Anterior cingulate cortex (tissue), 58 donors: ENCODE measurements at places on chromosomes 4 and X.

GRCh38 chr4:21411086-21411485, 537.5 kb downstream of the KCNIP4 start:
- no peak for DNase-seq

DNA sequence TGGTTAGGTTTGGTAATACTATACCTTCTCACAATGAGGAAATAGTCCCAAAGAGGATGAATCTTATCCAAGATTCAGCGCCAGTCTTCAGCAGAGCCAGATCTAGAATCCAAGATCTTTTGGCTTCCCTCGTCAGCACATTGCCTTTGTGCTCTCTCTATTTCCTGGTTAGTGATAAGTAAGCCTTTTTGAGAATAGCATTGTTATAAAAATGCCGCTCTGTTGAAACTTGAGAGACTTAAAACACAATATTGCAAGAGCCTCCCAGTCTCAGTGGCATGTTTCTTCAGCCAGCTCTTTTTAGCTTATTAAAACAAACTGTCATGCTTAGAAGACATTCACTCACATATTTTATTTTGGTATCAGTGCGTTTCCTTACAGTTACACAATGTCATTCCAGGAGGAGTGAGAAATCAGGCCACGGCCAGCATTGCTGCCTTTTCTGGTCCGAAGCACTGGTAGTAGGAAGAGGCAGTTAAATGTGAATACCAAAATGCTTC, 141.4 kb downstream of the KLHL8 start:
- no peak for DNase-seq

GRCh38 chr4:39369301-39369700, 3.1 kb upstream of the RFC1 start:
- no peak for DNase-seq

- DNase-seq = peak; percentile 0
Observed at GRCh38 chrX:138191998-138192397, 519.5 kb downstream of the FGF13 start.

DNA sequence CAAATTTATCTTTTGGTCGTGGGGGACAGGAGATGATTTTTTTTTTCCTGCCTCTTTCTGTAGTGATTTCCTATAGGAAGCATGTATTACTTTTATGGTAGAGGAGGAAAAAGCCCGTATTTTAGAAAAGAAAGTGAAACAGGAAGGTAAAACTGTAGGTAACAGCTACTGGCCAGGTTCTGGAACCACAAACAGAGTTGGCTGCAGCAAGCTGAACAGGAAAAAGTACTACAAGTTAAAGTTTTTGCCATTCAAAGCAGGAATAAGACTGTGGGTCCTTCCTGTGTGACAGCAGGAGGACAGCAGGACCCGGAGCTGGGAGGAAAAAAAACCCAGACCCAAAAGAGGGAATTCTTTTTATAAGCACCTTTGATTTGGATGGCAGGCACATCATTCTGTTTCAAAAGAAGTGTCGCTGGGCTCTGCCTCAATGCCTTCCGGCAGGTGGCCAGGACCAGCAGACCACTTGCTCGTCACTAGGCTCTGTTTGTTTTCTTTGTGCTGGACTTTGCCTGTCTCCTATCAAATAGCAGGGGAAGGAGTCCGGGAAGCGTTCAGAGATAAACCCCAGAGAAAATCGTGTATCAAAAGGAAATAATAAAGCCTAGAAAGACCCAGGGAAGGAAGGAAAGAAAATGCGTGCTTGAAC, 277.9 kb downstream of the ADGRA3 start:
- DNase-seq = no peak

GRCh38 chr4:69909195-69909594, 21.7 kb upstream of the CSN1S1 start:
- DNase-seq = no peak

DNA sequence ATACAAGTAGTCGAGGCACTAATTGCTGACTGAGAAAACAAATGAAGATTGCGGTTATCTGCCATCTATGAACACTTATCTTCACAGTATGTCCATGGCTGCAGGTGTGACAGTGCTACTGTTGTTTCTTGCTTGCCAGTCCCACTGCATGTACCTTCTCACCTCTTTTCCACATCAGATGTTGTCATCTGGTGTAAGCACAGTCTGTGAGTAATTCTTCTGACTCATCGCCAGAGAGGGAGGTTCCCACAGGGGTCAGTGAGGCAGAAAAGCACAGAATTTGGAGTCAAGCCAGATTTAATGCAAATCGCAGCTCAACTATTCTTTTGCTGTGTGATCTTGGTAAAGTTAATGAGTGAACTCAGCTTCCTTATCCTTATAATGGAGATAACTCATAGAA, 144.4 kb downstream of the GLRA2 start:
- no peak for DNase-seq

- DNase-seq = no peak
Observed at GRCh38 chr4:11074581-11075241, 354.0 kb downstream of the HS3ST1 start.

- DNase-seq = no peak
Observed at GRCh38 chr4:110088670-110089069, 109.7 kb downstream of the ELOVL6 start.

- no peak for DNase-seq
Observed at GRCh38 chrX:9055354-9055753, 21.4 kb upstream of the FAM9B start.

GRCh38 chr4:119498527-119498926, 130.1 kb downstream of the PDE5A start:
- no peak for DNase-seq

- no peak for DNase-seq
Observed at GRCh38 chrX:15146515-15146914, 123.4 kb downstream of the ASB9 start.

GRCh38 chr4:7364979-7365378, 69.8 kb downstream of the PSAPL1 start:
- DNase-seq = no peak

DNA sequence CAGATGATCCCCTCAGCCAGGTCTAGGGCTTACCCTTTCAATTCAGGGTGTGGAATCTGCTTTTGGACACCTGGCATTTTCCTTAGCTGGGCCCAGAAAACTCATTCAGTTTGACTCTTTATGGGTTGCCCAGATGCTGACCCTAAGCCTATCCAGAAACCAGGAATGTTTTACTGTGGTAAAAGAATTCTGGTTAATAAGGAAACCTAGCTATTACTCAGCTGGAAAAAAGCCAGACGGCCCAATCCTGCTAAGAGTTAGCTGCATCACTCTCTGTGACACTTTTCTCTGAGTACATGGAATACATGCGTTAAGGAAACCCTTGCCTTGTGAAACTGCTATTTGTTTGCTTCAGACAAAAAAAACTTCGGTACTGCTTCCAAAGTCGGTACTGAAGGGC, 28.0 kb downstream of the ING2 start:
- no peak for DNase-seq

DNA sequence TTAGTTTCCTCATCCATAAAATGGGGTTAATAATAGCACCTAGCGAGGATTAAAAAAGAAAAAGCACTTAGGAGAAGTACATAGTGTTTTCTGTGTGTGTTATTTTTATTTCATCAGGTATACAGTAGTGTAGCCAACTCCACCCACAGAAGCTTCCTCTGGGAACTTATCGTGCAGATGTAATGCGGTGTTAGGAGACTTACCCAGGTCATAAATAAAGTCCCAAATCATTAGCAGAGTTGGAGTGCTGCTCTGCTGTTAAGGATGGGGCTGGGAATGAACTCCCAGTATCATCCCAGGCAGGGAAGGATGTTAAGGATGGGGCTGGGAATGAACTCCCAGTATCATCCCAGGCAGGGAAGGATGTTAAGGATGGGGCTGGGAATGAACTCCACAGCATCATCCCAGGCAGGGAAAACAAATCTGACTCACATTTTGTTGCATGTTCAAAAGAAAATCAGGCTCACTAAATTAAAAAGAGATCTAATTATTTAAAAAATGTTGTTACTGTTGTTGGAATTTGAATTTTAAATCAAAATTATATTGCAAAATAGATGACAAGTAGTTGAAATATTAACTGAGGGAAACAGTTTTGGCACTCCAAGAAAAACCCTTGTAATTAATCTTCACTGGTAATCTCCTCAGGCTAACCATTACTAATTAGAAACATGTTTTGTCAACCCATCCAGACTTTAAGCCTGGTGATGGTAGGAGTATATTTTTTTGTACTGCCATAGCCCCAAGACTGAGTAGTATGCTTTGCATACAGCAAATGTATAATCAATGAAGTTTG, 10.2 kb upstream of the SFRP2 start:
- DNase-seq = no peak

DNA sequence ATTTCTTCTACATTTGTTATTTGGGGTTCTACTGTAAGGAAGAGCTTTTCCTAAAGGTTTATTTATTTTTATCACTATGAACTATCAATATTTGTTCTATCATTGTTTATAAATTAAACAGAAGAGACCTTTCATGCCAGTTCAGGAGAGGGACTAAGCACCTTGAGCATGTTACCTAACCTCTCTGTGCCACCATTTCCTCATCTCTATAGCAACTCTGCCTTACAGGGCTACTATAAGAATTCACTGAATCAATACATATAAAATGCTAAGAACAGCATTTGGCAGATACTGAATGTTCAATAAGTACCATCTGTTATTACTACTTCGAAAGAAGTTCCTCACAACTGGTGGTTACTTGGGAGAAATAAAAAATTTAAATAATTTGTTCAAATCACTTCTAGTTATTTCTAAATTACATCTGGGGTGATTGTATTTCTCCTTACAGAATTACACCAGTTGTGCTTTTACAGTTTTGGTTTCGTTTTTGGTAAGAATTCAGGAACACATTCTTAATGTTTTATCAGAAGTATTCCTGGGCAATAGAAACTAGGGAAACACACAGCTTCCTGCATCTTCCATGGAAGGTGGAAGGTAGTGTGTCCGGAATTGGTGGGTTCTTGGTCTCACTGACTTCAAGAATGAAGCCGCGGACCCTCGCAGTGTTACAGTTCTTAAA, 32.9 kb downstream of the EREG start:
- no peak for DNase-seq

- DNase-seq = no peak
Observed at GRCh38 chr4:159070742-159071141, 32.1 kb upstream of the RAPGEF2 start.

DNA sequence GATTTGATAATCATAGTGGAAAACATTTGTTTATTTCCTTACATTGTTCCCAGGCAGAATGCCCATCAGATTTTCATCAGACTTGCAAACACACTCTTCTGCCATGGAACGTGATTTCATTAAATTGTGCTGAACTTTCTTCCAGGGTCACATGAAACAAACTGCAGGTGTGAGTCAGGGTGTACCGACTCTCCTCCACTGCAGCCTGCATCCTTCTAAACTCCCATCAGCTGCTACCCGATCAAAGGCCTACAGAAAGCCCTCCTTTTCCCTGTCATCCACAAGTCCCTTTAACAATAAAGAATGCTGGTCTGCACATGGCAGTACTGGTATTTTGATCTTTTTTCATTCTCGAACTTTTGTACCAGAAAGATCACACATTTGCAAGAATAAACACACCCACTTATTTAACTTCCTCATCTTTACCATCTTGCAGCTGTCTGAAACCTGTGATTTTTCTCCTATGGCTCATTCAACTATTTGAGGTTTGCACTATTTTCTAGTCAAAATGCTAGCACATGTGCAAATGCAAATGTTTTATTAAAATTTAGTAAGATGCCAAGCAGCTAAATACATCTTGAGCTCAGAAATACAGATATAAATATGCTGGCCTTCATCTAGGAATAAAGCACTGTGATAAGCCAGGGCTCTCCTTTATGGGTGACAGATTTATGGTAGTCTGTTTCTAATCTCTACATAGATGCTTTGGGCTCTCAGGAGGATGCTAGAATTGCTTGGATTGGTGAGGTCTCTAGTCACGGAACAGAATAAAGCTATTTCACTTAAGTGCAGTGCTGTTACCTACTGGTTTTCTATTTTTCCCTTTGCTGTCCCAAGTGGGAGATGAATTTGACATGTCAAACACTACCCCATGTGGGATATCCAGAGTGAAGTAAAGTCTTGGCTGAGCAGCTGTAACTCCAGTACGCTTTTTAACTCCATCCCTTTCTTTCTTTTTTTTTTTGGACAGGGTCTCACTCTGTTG, 25.8 kb upstream of the ARHGAP24 start:
- DNase-seq = no peak
